Stimulated activated CD8-positive, alpha-beta memory T cell treated with anti-CD3 and anti-CD28 coated beads, Interleukin-4, amount 100 ng/mL, for 4 hours (primary cell): ENCODE measurements at places on chromosomes 4 and X.

GRCh38 chrX:149643496-149643895 is 11.9 kb upstream of the TMEM185A start:
- DNase-seq = no peak

- DNase-seq = no peak
Measured at GRCh38 chrX:46739736-46740135, 19.2 kb downstream of the SLC9A7 start.

GRCh38 chr4:185380320-185380719 is 15.4 kb downstream of the LRP2BP start:
- no peak for DNase-seq

DNA sequence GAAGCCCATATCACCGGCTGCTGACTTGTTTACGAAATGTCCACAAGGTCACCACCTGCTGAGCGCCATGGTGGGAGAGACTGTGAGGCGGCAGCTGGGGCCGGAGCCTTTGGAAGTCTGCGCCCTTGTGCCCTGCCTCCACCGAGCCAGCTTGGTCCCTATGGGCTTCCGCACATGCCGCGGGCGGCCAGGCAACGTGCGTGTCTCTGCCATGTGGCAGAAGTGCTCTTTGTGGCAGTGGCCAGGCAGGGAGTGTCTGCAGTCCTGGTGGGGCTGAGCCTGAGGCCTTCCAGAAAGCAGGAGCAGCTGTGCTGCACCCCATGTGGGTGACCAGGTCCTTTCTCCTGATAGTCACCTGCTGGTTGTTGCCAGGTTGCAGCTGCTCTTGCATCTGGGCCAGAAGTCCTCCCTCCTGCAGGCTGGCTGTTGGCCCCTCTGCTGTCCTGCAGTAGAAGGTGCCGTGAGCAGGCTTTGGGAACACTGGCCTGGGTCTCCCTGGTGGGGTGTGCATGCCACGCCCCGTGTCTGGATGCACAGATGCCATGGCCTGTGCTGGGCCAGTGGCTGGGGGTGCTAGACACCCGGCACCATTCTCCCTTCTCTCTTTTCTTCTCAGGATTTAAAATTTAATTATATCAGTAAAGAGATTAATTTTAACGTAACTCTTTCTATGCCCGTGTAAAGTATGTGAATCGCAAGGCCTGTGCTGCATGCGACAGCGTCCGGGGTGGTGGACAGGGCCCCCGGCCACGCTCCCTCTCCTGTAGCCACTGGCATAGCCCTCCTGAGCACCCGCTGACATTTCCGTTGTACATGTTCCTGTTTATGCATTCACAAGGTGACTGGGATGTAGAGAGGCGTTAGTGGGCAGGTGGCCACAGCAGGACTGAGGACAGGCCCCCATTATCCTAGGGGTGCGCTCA is 8.7 kb upstream of the MSANTD1 start:
- DNase-seq = no peak

GRCh38 chr4:6372649-6373525 is 99.5 kb downstream of the PPP2R2C start:
- no peak for DNase-seq

- DNase-seq = no peak
Measured at GRCh38 chr4:121801715-121802075, 572 bp downstream of the EXOSC9 start.

- no peak for DNase-seq
Measured at GRCh38 chr4:104967034-104967401, 179.7 kb upstream of the TET2 start.

DNA sequence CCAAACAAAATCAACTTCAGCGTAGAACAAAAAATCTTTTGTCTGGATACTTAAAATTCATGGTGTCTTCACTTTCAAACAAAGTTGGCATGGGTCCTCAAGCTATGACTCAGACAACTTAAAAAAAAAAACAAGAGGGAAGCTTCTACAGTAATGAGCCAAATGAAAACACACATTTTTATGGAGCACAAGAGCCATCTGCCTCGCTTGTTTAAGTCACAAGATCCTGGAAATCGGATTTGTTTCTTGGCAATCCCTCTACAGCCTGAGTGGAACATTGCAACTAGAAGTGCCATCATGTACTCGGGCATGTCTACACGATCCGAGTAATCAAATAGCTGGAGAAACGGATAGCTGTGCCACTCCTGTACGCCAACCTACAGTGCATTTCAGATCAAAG is 22.6 kb downstream of the LAMP2 start:
- no peak for DNase-seq

DNA sequence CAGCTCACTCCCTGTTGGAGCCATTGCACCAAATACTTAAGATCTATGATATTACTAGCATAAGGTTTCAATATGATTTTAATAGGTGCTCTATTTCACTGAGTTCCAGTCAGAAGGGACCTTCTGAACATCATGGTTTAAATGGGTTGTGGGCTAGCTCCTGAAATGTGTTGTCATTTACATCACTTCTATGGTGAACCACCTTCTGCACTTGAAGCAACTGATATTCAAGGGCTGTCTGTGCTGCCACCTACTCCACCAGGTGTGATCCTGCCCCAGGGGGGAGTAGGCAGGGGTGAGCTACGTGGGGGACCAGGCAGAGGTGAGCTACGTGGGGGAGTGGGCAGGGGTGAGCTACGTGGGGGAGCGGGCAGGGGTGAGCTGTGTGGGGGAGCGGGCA is 35.2 kb downstream of the RNF175 start:
- no peak for DNase-seq

DNA sequence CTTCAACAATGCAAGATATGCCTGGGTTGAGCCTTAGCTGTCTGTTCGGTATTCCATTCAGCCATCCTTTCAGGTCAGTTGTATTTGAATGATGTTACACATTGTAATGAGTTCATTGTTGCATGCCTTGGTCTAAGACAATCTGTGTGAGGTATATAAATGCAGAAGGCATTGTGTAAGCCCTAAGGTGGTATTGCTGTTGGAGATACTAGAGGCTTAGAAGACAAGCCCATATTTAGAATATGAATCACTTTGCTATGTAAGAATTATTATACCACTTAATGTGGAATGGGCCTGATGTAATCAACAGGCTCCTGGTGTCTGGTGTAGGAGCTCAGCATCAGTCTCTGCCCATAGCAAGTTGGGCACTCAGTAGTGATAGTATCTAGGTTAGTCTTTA is 473.4 kb upstream of the GNPDA2 start:
- no peak for DNase-seq

DNA sequence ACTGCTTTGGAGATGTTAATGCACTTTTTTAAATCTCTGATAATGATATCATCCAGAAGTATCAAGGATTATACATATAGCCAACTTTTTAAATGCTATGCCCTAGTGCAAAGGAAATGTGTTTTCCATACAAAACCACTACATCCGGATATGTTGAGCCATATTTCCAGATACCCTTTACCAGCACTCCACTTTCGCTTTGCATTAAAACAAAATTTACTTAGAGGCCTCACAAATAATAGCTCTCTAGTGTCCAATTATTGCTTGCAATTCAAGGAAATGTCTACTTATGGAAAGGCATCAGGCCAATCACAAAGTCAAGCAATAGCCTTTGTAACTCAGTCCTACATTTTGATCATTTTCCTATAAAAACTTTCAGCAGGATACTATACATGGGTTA is 1072.8 kb upstream of the INTU start:
- no peak for DNase-seq

GRCh38 chr4:56871371-56871866 is 36.3 kb upstream of the REST start:
- DNase-seq = no peak

DNA sequence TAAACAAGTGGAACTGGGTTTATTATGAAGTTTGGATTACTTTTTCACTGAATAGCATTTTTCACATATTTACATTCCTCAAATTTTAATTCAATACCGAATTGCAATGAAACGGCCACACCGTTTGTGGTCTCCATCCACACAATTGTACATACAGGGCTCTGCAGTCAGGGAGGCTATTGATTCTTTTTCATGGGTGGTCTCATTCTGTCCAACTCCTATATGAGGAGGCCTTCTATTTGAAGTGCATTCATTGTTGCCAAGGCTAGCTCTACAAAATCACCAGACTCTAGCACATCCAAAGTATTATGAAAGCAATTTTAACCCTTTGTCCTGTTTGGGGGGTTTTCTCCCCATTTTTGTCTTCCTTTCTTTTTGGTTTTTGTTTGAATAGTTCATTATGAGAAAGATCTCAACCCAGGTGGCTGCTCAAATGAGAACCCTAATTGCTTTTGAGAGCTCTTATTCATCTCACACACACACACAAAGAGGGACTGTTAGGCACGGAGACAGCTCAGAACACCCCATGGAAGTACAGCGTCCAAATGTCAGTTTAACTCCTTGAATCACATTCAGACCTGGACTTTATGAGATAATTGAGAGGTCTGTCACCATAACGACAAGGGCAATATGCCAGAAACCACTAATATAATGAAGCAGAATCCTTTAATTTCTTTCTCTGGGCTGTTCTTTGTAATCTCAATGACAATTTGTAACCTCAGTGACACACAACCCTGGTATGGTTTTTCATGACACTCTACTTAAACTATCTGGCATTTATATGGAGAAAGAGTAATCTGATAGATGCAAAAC is 79.4 kb downstream of the NLGN4X start:
- no peak for DNase-seq

- no peak for DNase-seq
Measured at GRCh38 chr4:179836179-179837075, 2394.2 kb upstream of the AGA start.

GRCh38 chr4:38111717-38112116 is 151.5 kb downstream of the PTTG2 start:
- DNase-seq = no peak

GRCh38 chrX:47941423-47941822 is 62.4 kb downstream of the ZNF182 start:
- no peak for DNase-seq

DNA sequence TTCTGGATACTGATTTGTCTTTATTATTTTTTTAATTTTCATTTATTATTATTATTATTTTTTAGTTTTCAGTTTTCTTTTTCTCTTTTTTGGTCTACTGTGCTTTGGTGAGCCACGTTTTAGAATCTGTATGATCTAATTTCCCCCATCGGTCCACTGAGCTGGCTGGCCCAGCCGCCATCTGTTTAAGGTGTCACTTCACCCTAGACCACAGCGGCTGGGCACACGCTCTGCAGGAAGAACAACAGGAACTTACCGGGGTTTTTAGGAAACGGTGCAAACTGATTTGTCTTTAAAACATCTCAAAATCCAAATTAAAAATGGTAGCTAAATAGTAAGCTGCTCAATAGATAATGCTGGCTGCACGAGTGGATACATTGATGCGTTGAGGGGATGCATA is 48.8 kb upstream of the AMOT start:
- no peak for DNase-seq

DNA sequence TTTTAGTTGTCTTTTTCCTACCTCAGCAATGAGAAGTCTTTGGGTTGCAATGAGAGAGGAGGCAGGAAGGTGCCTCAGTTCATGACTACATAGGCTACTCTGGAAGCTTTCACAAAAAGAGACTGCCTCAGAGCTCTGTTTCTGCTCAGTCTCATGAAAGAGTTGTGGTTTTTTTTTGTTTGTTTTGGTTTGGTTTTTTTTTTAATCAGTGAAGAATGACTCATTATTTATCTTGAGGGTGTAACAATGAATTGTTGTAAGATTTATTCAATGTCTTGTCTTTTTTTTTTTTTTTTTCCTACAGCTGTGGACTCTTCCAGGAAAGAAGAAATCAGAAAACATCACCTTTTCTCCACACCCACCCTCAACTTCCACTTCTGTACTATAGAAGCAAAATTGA is 67.5 kb upstream of the CXCL13 start:
- no peak for DNase-seq

GRCh38 chrX:105694839-105695238 is 127.5 kb upstream of the NRK start:
- DNase-seq = no peak

- DNase-seq = no peak
Measured at GRCh38 chr4:53682196-53682595, 90.9 kb upstream of the LNX1 start.

DNA sequence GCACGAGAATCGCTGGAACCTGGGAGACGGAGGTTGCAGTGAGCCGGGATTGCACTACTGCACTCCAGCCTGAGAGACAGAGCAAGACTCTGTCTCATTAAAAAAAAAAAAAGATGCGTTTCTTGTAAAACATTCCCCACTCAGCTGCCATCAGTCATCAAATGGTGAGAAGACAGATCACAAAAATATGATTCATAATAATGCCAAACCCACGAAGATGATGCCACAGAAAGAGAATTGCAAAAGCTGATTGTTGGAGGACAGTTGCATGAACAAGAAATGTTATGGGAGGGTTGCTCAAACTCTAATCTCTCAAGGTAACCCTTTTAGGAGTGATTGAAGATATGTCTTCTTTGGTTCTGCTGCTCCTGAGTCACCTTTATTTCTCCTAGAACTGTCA is 21.4 kb upstream of the SMIM14 start:
- DNase-seq = no peak

- no peak for DNase-seq
Measured at GRCh38 chr4:168499241-168499640, 2.4 kb downstream of the PALLD start.

- no peak for DNase-seq
Measured at GRCh38 chrX:122579526-122579925, 604.6 kb upstream of the GRIA3 start.

DNA sequence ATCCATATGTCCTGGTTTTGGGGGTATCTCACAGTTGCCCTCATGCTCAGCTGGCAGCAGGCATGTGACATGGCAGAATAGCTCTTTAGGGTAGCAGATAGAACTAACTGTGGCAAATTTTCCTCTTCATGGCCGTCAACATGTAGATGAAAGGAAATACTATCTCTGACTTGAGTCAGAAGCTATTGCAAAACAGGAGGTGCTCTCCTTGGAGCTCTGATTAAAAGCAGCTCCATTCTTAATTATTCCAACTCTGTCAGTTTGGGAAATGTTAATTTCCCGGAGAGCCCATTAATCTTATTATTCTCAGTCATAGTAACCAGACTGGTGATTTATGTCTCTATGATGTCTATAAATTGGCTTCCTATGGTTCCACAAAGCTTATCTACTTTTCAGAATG is 18.2 kb downstream of the IL13RA1 start:
- no peak for DNase-seq

DNA sequence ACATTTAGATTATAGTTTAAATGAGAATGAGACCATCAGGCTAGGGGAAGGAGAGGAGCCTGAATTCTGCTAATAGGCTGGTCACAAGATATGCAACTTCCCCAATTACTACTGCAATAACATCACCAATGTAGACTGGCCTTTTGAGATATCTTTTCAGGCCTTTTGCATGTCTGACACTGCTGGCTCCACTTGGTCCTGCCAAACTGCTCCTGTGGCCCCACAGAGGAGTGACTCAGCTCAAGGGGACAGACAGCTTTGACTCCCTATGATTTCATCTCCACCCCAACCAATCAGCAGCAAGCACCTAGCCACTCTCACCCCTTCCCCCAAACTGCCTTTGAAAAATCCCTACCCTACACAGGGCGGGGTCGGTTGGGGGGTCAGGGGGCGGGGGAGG is 22.8 kb downstream of the GPRIN3 start:
- no peak for DNase-seq

GRCh38 chrX:44675362-44676024 is 132.8 kb upstream of the FUNDC1 start:
- DNase-seq = no peak

- no peak for DNase-seq
Measured at GRCh38 chrX:23952984-23953907, 45.4 kb downstream of the CXorf58 start.

- DNase-seq = no peak
Measured at GRCh38 chr4:105707782-105708180, 708 bp downstream of the INTS12 start.
